ENCODE measurements at places on chromosomes 11 and 22. TPM values are rescaled to one million over a fixed set of nuclear protein-coding genes. Genes with fewer than 3 reads are reported as not detected.

PPFIA1 gene
- total RNA-seq = 79.4 TPM

GLB1L3 gene
- not detected for total RNA-seq

SCT gene
- total RNA-seq = not detected

MAPK8IP1 gene
- 9.7 TPM for total RNA-seq

PGAP2 gene
- 11.0 TPM for total RNA-seq
